Activated CD8-positive, alpha-beta T cell treated with anti-CD3 and anti-CD28 coated beads, Interleukin-2, amount 10 ng/mL, durations not matched to agents 7 days and 5 days (primary cell): ENCODE measurements at places on chromosomes 1 and 21. TPM values are rescaled to one million over a fixed set of nuclear protein-coding genes. Genes with fewer than 3 reads are reported as not detected.

GRCh38 chr1:243312952-243313634, 57.3 kb downstream of the SDCCAG8 start:
- H3K4me3 ChIP-seq, result no peak overlapping the region
- H3K27ac ChIP-seq, result no peak overlapping the region
- H3K36me3 ChIP-seq, result peaks cover 7% of the 10 kb centered on the region
- H3K4me1 ChIP-seq, result peaks cover 12% of the 10 kb centered on the region
- H3K27me3 ChIP-seq, result no peaks in the 10 kb centered on the region

- H3K27ac ChIP-seq, result no peak overlapping the region
- no peaks in the 10 kb centered on the region for H3K36me3 ChIP-seq
- peak; percentile 88 for DNase-seq
Measured at GRCh38 chr1:204791453-204792353, 79.0 kb upstream of the NFASC start.

GRCh38 chr1:22892789-22893188, 79.9 kb downstream of the LACTBL1 start:
- no peak overlapping the region for H3K4me3 ChIP-seq
- no peaks in the 10 kb centered on the region for H3K36me3 ChIP-seq
- H3K27me3 ChIP-seq, result peaks cover 18% of the 10 kb centered on the region
- DNase-seq, result no peak
- H3K4me1 ChIP-seq, result no peaks in the 10 kb centered on the region

GRCh38 chr1:184664042-184664660, 90.5 kb downstream of the EDEM3 start:
- DNase-seq, result peak; percentile 64
- no peaks in the 10 kb centered on the region for H3K36me3 ChIP-seq
- peaks cover 26% of the 10 kb centered on the region for H3K27me3 ChIP-seq
- H3K27ac ChIP-seq, result no peak overlapping the region
- H3K4me3 ChIP-seq, result no peak overlapping the region
- peaks cover 3% of the 10 kb centered on the region for H3K4me1 ChIP-seq

DNA sequence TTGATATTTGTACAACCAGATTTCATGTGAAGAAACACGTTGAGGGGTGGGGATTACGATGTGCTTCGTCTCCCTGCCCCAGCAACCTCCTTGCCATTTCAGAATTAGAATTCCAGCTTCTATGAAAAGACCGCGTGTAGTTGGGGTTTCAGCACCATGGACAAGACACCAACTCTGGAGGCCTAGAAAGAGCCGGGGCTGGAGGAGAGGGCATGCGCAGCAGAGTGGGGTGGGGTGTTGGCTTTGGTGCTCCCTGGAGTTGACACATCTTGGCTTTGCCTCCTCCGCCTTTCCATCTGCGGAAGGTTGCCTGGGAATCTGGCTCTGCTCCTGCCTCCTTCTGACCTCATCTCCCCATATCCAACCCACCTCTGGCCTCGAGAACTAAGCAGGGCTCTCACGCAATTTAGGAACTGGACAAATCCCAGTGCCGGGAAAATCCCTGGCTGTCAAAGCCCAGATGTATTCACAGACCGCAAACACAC, 11.8 kb downstream of the HTR6 start:
- DNase-seq, result peak; percentile 56
- H3K27ac ChIP-seq, result no peak overlapping the region
- no peak overlapping the region for H3K4me3 ChIP-seq

DNA sequence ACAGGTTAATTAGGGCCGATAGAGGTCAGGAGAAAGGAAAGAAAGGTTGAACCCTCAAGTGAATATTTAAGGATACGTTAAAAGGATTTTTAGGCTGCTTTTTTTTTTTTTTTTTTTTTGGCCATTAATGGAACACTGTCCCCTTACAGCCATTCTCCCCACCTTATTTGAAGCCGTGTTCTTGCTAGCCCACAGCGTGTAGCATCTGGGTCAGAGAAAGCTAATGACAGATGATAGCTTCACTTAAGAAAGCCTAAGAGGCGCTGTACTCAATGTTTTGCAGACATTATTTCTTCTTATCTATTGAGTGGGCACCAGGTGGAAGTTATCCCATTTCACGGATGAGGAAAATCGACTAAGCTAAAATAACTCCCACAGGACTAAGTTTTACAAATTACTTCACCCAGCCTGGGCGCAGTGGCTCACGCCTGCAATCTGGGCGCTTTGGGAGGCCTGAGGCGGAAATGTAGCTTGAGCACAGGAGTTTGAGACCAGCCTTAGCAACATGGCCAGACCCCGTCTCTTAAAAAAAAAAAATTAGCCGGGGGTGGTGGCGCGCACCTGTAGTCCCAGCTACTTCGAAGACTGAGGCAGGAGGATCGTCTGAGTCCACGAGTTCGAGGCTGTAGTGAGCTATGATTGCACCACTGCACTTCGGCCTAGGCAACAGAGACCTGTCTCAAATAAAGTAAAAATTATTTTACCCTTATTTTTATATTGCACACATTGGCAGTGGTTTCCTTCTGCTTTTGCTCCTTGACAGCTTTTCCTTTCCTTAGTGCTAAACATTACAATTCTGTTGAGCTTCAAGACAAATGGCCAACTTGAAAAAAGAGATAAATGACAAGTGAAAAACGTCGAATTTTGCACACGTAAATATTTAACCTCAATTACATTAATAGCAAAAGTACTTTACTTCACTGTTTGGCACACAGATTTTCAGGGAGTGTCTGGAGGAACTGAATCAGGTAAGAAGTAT, 1.1 kb upstream of the PHTF1 start:
- H3K27ac ChIP-seq, result peak overlapping the region; percentile 96
- H3K4me1 ChIP-seq, result peaks cover 30% of the 10 kb centered on the region
- no peak for DNase-seq
- no peaks in the 10 kb centered on the region for H3K27me3 ChIP-seq
- H3K36me3 ChIP-seq, result peaks cover 40% of the 10 kb centered on the region
- H3K4me3 ChIP-seq, result peak overlapping the region; percentile 90

- H3K4me3 ChIP-seq, result no peak overlapping the region
- peaks cover 6% of the 10 kb centered on the region for H3K27me3 ChIP-seq
- H3K4me1 ChIP-seq, result no peaks in the 10 kb centered on the region
- no peak overlapping the region for H3K27ac ChIP-seq
- DNase-seq, result no peak
Measured at GRCh38 chr1:115129071-115129640, 39.9 kb upstream of the TSPAN2 start.

GRCh38 chr1:17984583-17984982, 123.0 kb upstream of the IGSF21 start:
- peak; percentile 31 for DNase-seq
- H3K27me3 ChIP-seq, result no peaks in the 10 kb centered on the region
- H3K36me3 ChIP-seq, result no peaks in the 10 kb centered on the region
- H3K4me3 ChIP-seq, result no peak overlapping the region
- no peaks in the 10 kb centered on the region for H3K4me1 ChIP-seq

Gene L1TD1
- not detected for total RNA-seq

Gene OR2G6
- not detected for total RNA-seq

Gene ICOSLG
- total RNA-seq, result 2.0 TPM

Gene FNDC7
- not detected for total RNA-seq

Gene HMCN1
- 0.18 TPM for total RNA-seq

Gene TESK2
- total RNA-seq, result 3.3 TPM
